Activated CD4-positive, alpha-beta T cell treated with anti-CD3 and anti-CD28 coated beads, Interleukin-2, amount 50 U/mL, for 16 hours (primary cell): ENCODE measurements at places on chromosomes 6 and 20.

DNA sequence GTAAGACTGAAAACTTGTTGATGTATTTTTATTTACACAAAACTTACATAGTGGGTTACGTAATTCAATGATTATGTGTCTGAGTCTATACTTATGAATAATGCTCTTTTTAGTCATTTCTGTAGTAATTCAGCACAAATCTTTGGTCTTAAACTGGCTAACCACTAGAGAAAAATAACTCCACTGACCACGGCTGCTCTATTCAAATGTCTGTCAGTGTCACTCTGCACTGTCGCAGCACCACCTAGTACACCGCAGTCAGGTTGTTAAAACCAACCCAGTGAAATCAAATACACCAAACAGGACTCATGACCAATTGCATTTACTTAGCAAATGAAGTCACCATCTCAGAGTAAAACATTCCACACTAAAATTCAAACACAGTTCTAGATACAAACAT, 93.5 kb upstream of the CCDC28A start:
- no peak for DNase-seq

DNA sequence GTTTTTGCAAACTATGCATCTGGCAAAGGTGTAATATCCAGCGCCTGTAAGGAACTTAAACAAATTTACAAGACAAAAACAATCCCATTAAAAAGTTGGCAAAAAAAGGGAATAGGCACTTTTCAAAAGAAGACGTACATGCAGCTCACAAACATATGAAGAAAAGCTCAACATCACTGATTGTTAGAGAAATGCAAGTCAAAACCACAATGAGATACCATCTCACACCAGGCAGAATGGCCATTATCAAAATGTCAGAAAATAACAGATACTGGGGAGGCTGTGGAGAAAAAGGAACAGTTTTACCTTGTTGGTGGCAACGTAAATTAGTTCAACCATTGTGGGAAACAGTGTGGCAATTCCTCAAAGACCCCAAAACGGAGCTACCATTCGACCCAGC, 54.2 kb downstream of the TSBP1 start:
- no peak for DNase-seq

GRCh38 chr6:80547827-80548226, 441.4 kb downstream of the BCKDHB start:
- DNase-seq = no peak

GRCh38 chr20:39851459-39851858, 837.6 kb downstream of the MAFB start:
- no peak for DNase-seq

GRCh38 chr6:111798281-111798725, 74.9 kb downstream of the FYN start:
- no peak for DNase-seq

DNA sequence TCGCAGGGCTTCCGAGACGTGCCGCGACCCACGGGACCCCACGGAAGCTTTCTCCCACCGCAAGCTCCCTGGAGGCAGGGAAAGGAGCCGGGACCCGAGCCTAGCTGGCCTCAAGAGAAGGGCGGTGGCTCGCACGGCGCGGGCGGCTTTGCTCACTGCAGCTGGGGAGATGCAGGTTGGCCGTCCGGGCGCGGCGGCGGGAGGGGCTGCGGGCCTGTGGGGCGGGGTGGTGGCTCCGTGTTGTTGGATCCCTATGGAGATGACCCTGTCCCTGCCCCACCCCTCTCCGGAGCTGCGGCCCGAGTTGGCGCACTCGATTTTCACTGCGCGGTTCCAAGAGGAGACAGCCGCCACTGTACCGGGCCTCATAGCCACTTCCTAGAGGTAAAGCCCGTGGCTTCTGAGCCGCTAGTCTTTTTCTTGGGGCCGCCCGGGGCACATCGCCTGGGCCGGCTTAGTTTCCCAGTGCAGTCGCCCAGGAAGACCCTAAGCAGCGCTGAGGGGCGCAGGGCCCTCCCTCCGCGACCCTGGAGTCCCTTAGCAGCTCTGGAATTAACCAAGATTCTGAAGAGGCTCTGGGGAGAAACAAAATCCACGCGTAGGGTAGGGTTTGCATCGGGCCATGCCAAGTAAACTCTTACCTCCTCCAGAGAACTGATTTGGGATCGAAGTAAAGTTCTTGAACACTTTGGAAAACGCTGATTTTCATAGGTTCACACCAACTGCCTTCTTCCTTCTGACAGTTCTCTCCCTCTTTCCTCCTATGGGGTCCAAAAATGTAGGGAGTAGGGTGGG, at the start of gene ECT2L:
ECT2L (plus strand) TSS at position 279 of the 795 bp plus-strand sequence. CDS start 17,188 bp downstream, outside the sequence.
- no peak for DNase-seq
